ENCODE measurements at places on chromosomes 1 and 21. TPM values are rescaled to one million over a fixed set of nuclear protein-coding genes. Genes with fewer than 3 reads are reported as not detected.

The DISP3 gene
- total RNA-seq, result 0.16 TPM

The TCHHL1 gene
- not detected for total RNA-seq

The NHLH1 gene
- not detected for total RNA-seq

The CROCC gene
- 13.7 TPM for total RNA-seq

The GSTM1 gene
- total RNA-seq, result not detected

The RAP1A gene
- total RNA-seq, result 89.8 TPM

The LAMB3 gene
- total RNA-seq, result 15.3 TPM

The HFM1 gene
- 27.5 TPM for total RNA-seq

The DUSP12 gene
- total RNA-seq, result 41.8 TPM

Measured in urinary bladder (tissue), 4 donors.